ENCODE measurements at places on chromosomes 4 and X.

- no peak for DNase-seq
Observed at GRCh38 chr4:101172369-101172768, 175.0 kb downstream of the PPP3CA start.

GRCh38 chrX:53262918-53263394 lies 18.4 kb downstream of the IQSEC2 start:
- no peak for DNase-seq

DNA sequence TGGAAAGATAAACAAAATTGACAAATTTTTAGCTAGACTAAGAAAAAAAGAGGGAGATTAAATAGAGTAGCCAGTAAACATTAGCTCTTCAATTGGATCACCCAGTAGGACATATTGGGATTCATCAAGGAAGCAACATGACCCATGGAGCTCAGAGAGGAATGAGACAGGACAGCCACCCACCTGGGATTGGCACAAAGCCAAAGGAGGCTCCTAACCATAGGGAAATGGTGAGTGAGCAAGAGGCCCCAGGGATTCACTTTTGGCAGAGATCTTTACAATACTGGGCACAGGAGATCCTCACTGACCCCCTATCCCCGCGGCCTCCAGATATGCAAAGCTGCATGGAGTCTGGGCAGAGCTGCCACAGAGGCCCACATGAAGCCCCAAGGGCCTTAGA lies 34.8 kb upstream of the CXCL6 start:
- no peak for DNase-seq

GRCh38 chrX:11099465-11099864 lies 11.7 kb upstream of the HCCS start:
- no peak for DNase-seq

- DNase-seq = no peak
Observed at GRCh38 chrX:69083361-69083760, 81.9 kb downstream of the PJA1 start.

- DNase-seq = no peak
Observed at GRCh38 chr4:21726255-21726815, 222.2 kb downstream of the KCNIP4 start.
